HAP-1 (cell line): ENCODE measurements at places on chromosomes 12 and 14.

DNA sequence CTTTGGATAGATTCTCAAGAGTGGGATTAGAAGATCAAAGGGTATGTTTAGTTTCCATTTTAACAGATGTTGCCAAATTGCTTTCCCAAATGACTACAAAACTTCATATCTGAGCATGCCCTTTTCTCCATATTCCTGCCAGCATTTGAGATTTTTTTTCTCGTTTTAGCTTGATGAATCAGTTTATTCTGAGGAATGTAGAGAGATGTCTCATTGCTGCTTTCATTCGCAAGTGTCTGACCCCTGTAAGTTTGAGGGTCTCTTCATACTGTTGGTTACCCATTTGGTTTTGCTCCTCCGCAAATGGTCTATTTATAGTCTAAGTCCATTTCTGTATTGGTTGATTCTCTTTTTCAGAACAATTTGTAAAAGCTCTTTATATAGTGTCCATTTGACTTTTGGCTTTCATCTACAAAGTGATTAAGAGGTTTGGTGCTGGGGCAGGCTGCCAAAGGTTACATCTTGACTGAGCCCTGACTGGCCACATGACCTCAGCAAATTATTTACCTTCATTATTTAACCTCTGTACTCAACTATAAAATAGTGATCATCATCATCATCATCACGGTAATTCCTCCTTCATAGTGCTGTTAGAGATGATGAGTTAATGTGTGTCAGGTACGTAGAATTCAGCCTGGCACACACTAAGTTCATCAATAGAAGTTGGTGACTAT is 33.6 kb downstream of the HCAR2 start:
- DNase-seq, result no peak

DNA sequence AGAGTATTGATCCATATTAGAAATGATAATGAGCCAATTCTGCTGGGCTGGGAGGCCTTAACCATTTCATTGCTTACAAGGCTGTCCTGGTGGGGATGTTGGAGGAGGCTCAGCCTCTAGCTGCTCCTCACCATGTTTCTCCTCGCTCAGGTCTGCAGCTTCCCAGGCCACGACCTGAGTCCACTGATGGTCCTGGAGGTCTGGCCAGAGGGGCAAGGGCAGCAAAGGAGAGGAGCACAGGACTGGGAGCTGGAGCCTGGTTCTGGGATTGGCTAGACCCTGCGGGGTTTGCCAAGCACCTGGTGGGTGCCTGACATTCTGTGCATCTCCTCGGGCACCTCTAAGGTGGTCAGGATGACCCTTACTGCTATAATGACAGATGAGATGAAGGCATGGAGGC is 92.6 kb downstream of the KIF26A start:
- DNase-seq, result no peak

GRCh38 chr14:93430315-93431035 is at the start of gene UNC79:
Gene UNC79, plus strand, starts transcription at chr14:93430939. Its CDS starts 91 bp downstream, at chr14:93431030.
- DNase-seq, result peak; percentile 35

DNA sequence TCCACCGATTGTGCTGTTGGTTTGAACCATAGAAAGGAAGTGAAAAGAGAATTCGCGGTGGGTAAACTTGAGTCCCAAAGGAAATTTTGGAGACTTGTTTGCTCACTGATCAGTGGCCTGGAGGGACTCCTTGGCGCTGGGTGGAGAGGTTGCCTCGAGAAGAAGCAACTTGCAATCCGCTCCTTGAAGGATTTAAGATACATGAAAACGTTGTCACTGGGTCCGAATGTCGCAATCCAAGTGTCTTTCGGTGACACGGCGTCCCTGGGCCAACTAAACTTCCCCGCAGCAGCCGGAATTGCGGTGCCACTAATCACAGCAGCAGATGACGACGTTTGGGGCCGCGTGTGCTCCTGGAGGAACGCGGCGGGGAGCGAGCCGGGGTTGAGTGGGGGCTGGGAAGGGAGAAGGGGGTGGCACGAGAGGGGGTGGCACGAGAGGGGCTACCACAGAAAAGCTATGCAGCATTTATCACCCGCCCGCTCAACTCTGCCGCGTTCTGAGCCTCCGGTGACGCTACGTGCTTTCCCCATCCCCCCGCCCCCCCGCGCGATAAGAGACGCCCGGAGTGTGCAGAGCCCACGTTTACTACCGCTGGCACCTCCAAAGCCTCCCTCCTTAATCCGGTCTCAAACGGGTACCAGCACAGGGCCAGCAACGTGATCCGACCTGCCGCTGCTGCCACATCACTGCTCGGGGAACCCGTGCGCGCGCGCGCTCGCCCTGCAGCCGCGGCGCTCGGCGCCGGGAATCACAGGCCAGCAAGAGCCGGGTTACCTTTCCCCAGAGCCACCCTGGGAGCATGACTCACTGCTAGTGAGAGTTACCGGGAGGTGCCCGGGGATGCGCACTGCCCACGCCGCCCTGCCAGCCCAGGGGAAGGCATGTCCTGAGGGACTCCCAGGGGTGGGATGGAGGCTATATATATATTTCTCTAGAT is 833 bp upstream of the BHLHE41 start:
- DNase-seq, result peak; percentile 63

GRCh38 chr12:122474324-122474716 is 26.4 kb downstream of the ZCCHC8 start:
- DNase-seq, result no peak

- peak; percentile 10 for DNase-seq
These were observed 13.2 kb upstream of the SERPINA3 start for GRCh38 chr14:94598816-94599655.

- no peak for DNase-seq
These were observed 880 bp upstream of the FLRT2 start for GRCh38 chr14:85528897-85529631.

DNA sequence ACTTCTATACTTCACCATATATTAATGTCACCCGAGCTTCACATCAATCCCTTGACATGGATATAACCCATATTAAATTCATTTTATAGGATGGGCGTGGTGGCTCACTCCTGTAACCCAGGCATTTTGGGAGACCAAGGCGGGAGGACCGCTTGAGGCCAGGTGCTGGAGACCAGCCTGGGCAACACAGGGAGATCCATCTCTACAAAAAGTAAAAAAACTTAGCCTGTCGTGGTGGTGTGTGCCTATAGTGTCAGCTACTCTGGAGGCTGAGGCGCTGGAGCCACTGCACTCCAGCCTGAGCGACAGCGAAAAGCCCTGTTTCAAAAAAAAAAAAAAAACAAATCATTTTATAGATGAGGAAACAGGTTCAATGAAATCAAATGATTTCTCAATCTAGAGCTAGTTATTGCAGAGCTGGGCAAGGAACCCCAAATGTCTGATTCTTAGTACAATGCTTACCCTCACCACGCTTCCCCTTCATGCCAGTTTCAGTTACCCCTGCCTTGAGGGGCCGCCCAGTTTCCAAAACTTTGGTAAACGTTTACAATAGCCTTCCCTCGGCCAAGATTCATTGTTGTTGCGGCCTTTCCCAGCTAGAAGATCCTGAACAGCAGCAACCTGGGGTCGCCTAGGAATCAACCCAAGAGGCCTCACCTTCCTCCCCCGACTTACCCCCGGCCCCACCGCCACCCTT is 751 bp downstream of the PSMB5 start:
- DNase-seq, result no peak

- no peak for DNase-seq
These were observed 23.7 kb downstream of the YLPM1 start for GRCh38 chr14:74786796-74787315.

DNA sequence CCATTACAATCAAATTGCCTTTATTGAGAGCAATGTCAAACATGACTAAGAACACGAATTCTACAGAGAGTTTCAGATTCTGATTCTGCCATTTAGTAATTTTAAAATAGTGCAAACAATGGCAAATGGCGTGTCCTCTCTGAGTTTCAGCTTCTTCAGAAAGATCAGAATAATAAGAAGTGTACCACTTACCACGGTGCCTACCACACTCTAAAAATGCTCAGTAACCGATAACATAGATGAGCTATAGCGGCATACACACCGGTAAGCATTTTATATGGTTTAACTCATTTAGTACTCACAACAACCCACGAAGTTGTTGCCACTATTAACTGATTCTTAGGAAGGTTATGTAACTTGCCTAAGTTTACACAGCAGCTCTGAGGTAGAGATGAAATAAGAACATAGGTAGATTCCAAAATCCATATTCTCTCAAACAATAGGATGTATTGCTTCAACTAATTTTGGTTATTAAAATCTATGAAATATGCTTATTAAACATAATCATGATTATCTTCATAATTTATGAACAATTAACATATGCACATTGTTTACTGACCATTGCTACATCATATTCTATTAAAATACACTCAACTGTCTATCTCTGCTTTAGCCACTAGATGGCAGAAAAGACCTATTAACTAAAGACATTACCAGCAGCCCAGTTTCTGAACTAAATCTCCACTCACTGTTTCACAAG is 38.3 kb downstream of the SLC6A15 start:
- DNase-seq, result no peak

GRCh38 chr14:85172290-85172689 is 357.7 kb upstream of the FLRT2 start:
- no peak for DNase-seq

DNA sequence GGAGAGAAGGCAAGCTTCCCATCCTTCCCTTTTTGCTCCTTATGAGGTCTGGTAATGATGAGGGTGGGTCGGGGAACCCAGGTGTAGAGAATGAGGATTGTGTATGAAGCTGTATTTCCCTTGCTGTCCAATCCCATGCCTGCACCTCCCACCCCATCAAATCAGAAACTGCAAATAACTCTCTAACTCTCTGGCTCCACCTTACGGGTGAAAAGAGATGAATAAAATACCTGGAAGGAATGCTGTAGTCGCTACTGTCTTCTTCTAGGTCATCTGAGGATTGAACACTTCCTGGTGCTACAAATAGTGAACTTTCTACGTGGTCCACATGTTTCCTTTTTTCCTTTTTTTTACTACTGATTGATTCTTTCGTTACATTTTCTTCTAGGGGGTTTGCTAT is 38.9 kb upstream of the DICER1 start:
- DNase-seq, result peak; percentile 34

DNA sequence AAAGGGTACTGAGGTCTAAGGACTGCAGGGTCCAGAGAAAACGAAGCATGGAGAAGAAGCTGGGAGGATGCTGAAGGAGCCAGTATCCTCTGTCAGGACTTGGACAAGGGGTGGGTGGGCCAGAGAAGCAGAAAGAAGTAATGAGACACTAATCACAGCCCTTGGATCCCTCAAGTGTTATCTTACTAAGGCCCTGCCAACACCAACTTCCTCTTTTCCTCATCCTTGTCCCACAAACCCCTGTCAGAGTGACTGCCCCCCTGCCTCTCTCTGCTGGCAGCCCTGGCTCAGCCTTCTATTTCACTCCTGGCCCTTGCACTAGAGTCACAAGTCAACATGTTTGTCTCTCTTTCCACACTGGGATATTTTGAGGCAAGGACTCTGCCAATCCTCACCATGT is 3.8 kb upstream of the ASIC1 start:
- DNase-seq, result no peak

- no peak for DNase-seq
These were observed 116.2 kb upstream of the PCED1B start for GRCh38 chr12:46963191-46963590.

DNA sequence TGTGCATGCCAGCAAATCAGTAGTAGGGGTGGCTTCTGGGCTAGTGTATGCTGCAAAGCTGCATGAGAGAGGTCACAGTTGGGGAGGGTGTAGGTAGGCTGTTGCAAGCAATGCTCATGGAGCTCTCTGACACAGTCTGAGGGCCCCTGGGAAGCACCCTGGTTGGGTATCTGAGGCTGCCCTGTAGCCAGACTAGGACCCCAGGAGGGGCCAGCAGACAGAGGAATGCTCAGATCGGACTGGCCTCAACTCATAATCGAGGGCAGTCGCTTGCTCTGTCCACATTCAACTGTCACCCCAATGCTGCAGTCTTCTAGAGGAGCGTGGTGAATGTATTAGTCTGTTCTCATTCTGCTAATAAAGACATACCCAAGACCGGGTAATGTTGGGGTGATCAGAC is 204.0 kb upstream of the ALG10 start:
- DNase-seq, result no peak

GRCh38 chr12:70732287-70732686 is 95.1 kb upstream of the PTPRB start:
- DNase-seq, result no peak

DNA sequence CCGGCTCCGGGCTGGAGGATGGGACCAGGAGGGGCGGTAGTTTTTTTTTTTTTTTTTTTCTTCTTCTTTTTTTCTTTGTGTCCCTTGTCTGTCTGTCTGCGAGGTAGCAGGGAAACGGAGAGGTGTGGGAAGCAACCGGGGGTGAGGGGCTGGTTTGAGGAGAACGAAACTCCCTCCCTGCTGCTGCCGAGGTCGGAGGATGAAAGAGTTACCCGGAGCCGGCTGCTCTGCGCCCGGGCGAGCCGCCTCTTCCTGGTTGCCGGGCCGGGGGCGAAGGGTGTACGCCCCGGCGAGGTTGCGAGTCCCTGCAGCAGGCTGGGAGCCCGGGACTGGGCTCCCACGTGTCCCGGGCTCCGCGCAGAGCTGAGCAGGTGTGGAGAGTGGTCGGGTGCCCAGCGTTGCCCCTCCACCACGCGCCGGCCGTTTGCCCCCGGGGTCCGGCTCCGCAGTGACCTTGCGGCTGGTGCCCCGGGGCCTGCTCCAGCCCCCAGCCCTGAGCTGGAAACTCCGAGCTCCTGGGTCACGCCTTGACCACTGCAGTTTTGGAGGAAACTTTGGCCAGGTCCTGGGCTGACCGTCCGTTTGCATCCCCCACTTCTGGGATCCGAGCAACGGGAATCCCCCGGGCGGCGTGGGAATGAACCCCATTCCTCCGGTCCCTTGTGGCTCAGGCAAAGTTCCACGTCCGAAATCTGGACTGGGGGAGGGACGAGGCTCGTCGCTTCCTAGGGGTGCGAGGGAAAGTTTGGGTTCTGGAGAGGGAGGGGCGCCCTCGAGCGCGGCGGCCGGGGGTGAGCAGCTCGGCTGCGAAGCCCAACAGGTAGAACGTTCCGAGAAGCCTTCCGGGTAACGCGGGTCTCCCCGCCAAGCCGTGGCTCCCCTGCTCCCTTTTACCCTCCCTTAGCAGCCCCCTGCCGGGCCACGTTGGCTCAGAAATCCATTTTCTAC is 1.3 kb downstream of the CHST11 start:
- DNase-seq, result peak; percentile 16

DNA sequence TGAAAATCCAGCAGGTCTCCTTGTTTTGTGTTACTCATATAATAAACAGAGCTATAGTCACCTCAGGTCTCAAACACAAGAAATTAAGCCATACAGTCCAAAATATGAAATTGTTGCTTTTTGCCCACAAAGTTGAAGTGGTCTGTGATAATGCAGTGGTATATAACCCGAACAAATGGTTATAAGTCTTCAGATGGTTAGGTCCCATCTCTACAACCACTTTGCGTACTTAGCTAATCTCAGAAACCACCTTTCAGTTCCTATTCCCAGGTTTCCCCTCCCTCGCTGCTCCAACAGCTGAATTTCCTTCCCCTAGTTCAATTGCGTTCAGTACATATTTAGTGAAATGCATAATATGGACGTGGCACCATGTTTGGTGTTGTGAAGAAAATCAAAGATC is 3.3 kb upstream of the KCNA5 start:
- no peak for DNase-seq

DNA sequence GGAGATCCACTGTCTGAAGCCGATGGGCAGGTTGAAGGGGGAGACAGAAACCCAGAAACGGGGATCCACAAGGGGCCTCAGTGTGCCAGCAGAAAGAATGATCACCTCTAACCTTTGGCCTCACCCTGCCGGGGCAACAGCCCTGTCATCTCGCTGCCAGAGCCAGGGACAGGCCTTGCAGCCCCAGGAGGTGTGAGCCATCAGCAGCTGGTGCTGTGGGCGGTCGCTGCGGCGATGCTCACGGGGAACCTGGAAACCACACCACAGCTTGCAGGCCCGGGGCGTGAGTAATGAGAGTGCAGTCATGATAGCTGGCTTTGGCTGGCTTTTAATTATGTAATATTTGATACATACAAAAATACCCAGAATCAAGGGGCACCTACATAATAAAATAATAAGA is 4.7 kb upstream of the TTC7B start:
- no peak for DNase-seq

- DNase-seq, result no peak
These were observed 14.4 kb downstream of the AREL1 start for GRCh38 chr14:74698465-74698864.
